ENCODE measurements at places on chromosomes 5 and 9.

GRCh38 chr5:27316271-27316650 lies 277.9 kb upstream of the CDH9 start:
- no peak for DNase-seq

GRCh38 chr9:114690308-114690707 lies 8.3 kb upstream of the TEX48 start:
- no peak for DNase-seq

DNA sequence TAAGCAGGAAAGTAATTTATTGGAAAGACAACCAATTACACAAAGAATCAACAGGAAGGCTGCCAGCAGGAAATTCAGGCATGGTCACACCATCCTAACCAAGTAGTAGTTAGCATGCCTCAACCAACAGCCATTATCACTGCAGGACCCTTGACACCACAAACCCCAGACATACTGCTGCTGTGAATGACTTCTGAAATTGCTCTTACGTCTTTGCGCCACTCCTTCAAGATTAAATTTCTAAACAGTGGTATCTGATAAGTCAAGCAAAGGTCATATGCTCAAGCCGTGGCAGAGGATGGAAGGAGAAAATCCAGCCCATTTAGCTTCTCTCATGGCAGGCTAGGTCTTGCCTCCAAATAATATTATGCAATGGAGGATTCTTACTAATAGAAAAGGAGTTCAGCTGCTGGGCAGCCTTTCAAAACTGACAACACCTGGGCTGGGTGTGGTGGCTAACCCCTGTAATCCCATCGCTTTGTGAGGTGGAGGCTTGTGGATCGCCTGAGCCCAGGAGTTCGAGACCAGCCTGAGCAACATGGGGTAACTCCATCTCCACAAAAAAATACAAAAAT lies 5.0 kb upstream of the PTGER4 start:
- no peak for DNase-seq

DNA sequence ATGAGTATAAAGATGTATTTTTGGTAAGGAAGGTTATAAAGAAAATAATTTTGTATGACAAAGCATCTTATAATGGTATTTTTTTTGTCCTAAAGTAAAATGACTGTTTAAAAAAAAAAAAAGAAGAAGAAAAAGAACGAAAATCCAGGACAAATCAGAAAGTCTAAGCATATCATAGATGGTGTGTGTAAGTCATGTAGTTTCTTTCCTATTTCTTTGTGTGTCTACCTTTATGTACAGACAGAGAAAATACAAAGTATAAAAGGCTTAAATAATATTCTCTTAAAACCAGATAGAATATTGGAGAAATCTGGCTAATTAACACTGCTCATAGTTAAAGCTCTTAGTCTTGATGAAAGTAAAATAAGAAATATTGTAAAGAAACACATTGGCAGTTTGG lies 7.7 kb downstream of the RIGI start:
- no peak for DNase-seq

DNA sequence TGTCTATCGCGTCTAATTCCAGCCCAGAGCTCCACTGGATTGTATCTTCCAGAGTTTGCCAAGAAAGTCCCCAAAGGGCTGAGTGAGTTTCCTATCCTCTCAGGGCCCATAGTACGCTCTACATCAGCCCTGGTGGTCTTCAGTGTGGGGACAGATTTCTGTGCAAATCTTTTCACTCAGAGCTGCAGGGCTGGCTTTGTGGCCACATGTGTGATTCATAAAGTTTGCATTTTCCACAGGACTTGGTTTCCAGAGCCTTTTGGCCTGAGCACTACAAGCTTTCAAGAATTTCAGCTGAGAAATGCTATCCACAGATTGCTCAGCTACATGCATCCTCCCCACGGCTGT lies 76.7 kb upstream of the CXCL14 start:
- DNase-seq: no peak

- no peak for DNase-seq
Observed at GRCh38 chr5:172455511-172456061, 1.3 kb upstream of the SH3PXD2B start.

Data from GM13977 (cell line).